Mesothelial cell of epicardium (in vitro differentiated cells): ENCODE measurements at places on chromosomes 3 and 15.

- DNase-seq, result no peak
These were observed 27.6 kb upstream of the FAM3D start for GRCh38 chr3:58693940-58694850.

- DNase-seq, result no peak
These were observed 858.9 kb upstream of the CFAP20DC start for GRCh38 chr3:59908701-59909100.

DNA sequence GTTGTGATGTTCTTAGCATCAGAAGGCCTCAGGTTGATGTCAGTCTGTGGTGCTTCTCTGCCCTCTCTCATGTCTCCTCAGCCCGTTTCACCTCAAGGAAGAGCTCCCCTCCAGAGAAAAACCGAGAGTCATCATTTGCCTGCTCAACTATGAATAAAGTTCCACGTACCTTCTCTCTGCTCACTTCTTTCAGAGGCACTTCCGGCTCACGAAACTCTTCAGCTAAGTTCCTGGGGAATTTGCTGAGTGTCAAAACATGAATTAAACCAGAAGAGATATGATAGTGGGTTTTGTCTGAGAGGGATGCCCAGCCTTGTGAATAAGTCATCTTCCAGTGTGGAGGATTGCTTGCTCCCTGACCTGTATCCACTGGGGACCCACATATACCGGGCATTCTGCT lies 37.7 kb downstream of the CCR4 start:
- no peak for DNase-seq

DNA sequence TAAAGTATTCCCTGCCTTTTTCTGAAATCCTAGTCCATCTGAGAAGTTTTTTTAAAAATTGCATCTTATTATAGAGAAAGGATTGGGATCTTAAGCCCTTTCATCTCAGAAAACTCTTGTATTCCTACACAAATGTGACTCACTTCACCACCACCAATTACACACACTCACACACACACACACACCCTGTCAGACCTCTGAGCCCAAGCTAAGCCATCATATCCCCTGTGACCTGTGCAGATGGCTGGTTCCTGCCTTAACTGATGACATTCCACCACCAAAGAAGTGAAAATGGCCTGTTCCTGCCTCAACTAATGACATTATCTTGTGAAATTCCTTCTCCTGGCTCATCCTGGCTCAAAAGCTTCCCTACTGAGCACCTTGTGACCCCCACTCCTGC lies 1181.9 kb downstream of the ROBO2 start:
- DNase-seq, result no peak

DNA sequence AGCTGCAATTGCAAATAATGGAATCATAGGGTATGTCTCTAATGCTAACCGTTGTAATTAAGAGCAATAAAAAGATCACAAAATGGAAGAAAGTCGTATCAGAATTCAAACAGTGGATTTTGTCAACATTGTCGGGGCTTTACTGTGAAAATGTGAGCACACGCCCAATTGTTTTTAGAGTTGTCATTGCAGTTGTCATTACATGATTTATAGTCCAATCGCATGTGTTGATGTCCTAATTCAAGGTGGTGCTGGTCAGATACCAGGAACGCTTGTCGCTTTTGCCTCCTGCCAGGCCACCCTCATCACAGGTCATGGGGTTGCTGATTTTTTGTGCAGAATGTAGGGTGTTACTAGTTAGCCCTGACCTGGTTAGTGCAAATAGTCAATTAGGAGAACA lies 16.2 kb downstream of the TRPM1 start:
- no peak for DNase-seq

DNA sequence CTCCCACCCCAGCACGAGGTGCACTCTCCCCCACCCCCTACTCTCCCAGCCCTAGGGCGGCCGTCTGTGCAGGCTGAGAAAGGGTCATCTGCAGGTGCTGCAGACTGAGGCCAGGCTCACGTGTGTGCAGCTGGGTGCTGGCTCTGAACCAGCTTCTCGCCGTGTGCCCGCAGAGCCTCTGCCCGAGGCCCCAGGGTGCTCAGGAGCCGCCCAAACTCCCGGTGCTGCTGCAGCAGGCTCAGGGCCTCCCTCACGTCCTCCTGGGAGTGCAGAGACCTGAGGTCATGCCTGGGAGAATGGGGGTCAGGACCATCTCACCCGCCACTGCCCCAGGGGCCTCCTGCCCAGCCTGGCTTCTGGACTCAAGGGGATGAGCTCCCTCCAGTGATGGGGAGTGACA lies 17.2 kb downstream of the SPTBN5 start:
- no peak for DNase-seq

DNA sequence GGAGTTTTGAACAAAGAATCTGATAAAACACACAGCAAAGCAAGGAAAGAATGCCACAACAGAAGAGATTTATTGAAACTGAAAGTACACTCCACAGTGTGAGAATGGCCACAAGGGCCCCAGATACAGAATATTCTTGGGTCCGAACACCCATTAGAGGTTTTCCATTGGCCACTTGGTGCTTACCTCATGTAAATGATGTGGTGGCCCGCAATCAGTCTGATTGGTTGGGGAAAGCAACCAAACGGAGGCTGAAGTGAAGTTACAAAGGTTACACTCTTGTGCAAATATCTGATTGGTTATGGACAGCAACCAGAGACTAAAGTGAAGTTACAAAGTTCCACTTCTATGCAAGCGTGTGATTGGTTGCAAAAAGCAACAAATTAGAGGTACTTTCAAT lies 20.4 kb downstream of the NSUN3 start:
- DNase-seq, result no peak

GRCh38 chr15:43433165-43433564 lies 59.8 kb downstream of the TP53BP1 start:
- DNase-seq, result no peak

GRCh38 chr3:11648735-11649134 lies 5.0 kb upstream of the VGLL4 start:
- no peak for DNase-seq

DNA sequence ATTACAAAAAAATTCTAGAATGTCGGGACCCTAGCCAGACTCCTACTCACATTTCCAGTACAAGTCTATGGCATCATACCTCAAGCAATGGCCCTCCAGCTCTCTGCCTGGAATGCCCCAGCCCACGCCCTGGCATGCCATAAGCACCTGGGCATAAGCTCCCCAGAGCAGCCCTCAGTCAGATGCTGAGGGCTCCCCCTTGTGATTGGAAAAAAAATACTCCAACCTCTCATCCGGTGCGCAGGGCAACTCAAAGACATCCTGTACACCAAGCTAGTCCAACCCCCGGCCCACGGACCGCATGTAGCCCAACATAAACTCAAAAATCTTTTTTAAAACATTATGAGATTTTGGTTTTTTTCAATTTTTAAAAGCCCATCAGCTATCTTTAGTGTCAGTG lies 115.4 kb downstream of the NEK10 start:
- no peak for DNase-seq

DNA sequence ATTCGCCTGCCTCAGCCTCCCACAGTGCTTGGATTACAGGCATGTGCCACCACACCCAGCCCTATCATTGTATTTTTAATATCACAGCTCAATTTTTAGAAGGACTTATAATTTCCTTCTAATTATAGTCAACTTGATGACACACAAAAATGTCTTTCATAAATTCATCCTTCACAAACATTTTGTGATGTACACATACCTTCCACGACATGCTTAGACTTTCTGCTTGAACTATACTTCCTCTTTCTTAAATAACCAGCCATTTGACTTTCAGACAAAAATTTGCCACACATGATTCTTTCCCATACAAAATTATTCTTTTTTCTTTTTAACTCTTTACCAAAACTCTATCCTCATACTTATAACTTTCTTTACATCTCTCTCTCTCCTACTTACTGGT lies 48.4 kb upstream of the CCK start:
- DNase-seq, result no peak

DNA sequence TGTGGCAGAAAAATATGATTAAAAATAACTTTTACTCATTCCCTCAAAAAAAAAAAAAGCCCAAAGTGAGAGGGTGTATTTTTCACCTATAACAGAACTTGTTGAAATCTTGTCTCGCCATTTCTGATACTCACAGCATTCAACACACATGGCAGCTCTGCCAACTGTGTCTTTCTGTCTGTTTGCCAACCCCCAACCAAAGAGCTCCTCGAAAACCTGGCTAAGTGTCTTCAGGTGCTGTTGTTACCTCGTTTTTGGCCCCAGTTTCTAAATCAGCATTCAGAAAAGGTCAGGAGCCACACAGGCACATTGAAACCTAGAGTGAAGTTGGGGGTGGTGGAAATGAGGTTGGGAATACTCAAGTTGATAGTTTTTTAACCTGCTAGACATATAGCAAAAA lies 123.5 kb downstream of the TMEM108 start:
- DNase-seq, result no peak

DNA sequence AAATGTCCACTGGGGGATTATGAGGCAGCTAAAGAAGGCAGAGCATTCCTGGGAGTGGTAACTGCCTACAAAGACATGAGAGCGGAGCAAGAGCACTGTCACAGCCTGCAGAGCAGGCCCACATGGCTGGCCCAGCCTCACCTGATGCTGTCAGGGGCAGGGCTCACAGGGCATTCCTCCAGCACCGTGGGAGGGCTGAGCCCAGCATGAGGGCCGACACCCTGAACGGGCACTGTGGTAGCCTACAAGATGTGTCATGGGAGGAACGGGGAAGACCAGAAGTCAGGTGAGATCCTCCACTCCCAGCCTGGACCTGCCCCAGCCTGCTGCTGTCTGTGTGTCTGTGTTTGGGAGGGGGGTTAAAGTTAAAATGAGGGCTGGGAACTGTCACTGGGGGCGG lies 30.1 kb downstream of the CCDC12 start:
- no peak for DNase-seq

GRCh38 chr3:65398953-65399352 lies 639.8 kb downstream of the MAGI1 start:
- DNase-seq, result no peak

GRCh38 chr15:77557144-77557543 lies 75.6 kb downstream of the LINGO1 start:
- DNase-seq, result no peak

DNA sequence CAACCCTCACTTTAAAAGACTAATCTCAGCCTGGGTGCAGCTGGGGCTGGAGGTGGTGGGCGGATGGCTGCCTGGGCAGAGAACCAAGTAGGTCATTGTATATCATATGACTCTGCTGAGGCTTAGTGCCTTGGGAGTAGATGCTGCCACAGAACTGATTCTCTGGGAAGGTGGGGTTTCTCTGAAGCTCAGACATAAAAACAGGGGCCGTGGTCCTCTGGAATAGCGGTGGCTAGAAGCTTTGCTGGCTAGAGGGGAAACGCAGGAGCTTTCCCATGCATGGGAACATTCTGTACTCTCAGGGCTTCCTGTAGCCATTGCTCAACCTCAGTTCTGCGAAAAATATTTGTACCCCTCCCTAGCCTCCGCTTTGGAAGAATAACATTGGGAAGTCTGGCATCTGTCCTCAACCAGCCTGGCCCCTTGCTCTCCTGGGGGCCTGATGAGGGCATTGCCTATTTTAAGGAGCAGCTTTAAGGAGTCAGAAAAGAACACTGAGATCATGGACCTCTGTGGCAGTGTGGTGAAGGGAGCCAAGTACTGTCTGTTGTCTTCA lies 14.7 kb downstream of the TIMP4 start:
- DNase-seq, result no peak

- no peak for DNase-seq
These were observed 56.8 kb downstream of the SETMAR start for GRCh38 chr3:4359805-4360502.

DNA sequence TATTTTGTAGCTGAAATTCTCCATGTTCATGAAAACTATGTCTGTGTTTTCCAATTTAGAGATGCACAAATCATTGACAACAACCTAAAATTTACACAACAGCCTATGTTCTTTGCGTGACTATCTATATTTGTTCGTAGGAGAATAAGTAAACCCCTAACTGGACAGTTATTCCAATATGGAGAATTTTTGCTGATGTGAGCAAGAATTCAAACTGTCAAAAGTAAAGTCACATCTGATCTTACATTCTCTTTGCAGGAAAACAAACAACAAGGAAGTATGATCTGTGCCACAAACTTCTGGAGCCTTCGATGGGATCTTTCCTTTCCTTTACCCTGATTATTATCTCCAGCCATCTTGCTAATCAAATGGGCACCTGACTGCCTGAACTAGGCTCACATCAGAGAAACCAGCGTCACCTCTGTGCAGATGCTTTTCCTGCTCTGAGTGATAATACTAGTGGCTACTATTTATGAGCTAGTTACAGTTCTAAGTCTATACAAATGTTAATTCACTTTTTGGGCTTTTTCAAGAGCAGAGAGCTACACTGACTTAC lies 18.3 kb upstream of the KCNMB3 start:
- no peak for DNase-seq

DNA sequence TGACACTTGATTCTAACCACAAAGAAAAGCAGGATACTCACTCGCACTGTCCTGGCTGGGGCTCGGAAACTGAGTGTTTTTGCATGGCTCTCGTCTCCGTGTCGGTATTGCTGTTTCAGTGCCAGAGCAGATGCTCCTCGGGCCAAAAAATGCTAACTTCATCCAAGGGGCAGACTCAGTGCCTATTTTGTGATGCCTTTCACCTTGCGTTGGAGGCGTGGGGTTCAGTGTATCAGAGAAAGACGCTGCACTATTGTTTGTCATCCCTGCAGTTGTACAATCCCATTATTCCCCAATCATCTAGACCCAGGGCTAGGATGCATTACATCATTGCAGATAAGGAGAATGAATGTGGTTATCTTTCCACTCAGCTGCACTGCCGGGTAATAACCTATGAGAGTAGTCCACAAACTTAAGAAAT lies 1.4 kb downstream of the CACNA2D3 start:
- no peak for DNase-seq

DNA sequence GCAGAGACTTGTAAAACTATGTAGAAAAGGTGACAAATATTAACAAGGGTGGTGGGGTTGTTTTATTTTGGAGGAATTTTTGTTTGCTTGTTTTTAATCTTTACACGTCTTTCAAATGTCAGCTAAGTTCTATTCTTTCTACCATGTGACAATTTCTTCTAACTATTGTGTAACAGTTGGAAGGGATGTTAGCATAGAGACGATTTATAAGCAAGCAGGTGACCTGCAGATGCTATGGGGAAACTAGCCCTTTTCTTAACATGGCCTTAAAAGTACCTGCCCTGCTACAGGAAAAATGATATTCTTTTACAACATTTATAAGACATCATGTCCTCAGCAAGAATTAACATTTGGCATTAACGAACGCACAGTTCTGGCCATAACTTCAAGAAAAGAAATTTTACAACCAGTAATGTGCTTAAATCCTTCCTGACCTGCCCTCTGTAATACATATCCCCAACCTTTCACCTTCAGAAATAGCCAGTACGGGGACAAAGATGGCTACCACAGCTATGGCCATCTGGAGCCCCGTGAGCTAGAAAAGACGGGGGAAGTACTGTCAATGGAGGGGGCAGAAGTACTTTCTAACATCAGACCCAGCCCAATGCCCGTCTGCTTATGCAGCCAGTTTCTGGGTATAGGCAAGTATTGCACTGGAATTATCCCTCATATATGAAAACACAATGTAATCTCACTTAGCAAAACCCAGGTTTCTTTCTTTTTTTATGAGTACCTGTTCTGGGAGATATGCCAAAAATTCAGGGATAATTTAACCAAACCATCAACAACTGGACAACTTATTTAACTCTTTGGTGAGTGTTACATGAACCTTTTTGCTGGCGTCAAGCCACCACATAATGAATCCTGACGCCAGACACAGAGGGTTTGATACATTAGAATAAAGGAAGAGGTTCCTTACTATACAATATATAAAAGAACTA lies 67.7 kb upstream of the NR2F2 start:
- no peak for DNase-seq
